ENCODE measurements at places on chromosomes 4 and X.
A peak's percentile ranks its signal among the peaks of the same experiment; 100 is the strongest.

GRCh38 chr4:163680386-163681098 is 186.1 kb downstream of the TMA16 start:
- DNase-seq = no peak

- no peak for DNase-seq
Observed at GRCh38 chr4:7981738-7982394, 42.2 kb upstream of the AFAP1 start.

DNA sequence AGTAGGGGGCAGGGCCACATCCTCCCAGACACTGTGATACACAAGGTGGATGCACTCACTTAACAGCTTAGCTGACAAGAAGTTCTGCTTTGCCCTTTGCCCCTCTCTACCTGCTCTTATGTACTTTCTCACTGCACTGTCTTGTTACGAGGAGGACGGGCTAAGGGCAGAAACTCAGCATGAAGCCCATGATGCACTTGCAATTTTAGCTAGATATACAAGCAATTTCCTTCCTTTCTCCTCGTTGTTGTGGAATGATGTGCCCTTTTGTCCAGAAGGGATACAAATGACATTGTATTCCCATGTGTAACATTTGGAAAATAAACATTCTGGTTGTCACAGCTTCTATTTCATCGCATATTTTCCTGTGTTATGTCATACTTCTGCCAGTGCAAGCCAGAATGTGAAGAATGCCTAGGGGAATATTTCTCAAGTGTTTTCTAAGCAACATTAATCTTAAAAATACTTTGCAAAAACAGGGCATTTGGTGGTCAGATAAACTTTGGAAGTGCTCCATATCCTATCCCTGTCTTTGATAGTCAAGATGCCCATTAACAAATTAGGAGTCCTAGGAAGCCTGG is 47.2 kb downstream of the MAOA start:
- no peak for DNase-seq

DNA sequence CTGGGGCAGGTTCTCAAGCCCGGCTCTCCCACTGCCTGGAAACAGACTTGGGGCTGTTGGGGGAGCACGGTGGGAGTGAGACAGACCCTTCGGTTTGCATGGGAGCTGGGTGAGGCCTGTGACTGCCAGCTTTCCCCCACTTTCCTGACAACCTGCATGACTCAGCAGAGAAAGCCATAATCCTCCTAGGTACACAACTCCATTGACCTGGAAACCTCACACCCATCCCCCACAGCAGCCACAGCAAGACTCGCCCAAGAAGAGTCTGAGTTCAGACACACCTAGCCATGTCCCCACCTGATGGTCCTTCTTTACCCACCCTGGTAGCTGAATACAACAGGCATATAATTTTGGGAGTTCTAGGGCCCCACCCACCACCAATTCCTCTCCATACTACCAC is 57.6 kb upstream of the UBQLN2 start:
- no peak for DNase-seq

DNA sequence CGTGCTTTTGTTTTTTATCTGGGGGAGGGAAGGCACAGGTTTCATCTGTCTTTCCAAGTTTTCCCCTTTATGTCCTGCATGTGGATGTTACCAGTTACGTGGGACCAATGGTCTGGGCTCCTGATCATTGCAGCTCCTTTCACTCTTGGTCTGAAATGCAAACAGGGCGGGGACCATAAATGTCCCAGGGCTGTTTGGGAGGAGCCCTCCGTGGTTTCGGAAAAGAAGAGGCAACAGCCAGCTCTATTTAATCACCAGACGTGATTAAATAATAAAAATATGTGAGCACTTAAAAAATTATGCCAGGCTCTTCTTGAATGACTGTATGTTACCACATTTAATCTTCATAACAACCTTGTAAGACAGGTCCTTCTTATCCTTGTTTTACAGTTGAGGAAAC is 30.8 kb upstream of the C1GALT1C1 start:
- no peak for DNase-seq

GRCh38 chr4:73312967-73313366 is 54.4 kb upstream of the ANKRD17 start:
- no peak for DNase-seq

- no peak for DNase-seq
Observed at GRCh38 chr4:158170691-158171561, 1.9 kb downstream of the GASK1B start.

DNA sequence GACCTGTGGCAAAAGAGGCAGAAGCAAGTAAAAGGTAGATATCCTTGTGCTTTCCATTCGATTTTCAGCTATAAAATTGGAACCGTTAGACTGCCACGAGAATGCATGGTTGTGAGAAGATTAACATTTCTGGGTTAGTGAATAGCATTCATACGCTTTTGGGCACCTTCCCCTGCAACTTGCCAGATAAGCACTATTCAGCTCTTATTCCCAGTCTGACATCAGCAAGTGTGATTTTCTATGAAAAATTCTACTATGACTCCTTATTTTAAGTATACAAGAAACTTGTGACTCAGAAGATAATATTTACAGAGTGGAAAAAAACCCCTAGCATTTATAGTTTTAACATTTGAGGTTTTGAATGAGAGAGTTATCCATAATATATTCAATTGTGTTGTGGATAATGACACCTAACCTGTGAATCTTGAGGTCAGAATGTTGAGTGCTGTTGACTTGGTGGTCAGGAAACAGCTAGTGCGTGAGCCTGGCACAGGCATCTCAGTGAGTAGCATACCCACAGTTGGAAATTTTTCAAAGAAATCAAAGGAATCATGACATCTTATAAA is 3.9 kb downstream of the FGB start:
- no peak for DNase-seq

- DNase-seq = no peak
Observed at GRCh38 chrX:152942077-152942442, 44.2 kb downstream of the ZNF185 start.

- no peak for DNase-seq
Observed at GRCh38 chr4:46586566-46586965, 196.6 kb upstream of the GABRA2 start.

- DNase-seq = no peak
Observed at GRCh38 chr4:115334736-115335411, 221.5 kb upstream of the NDST4 start.

DNA sequence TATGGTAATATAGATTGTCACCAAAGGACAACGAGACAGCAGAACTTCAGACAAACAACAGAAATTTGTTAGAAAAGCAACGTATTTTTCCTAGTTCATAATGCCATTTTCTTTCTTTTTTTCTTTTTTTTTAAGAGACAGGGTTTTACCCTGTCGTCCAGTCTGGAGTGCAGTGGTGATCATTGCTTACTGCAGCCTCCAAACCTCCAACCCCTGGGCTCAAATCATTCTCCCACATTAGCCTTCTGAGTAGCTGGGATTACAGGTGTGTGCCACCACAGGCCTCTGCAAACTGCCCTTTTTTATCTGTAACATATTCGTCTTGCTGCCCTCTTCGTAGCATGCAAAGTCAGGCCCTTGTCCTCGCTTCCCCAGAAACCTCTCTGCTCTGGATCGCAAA is 116.5 kb upstream of the PDLIM3 start:
- DNase-seq = no peak

GRCh38 chrX:3699821-3700381 is 13.5 kb downstream of the PRKX start:
- peak; percentile 27 for DNase-seq

- no peak for DNase-seq
Observed at GRCh38 chr4:95290702-95291101, 258.1 kb downstream of the UNC5C start.

GRCh38 chr4:119559044-119559647 is 69.5 kb downstream of the PDE5A start:
- DNase-seq = peak; percentile 36

- DNase-seq = no peak
Observed at GRCh38 chr4:181792641-181793040, 450.6 kb upstream of the TENM3 start.

DNA sequence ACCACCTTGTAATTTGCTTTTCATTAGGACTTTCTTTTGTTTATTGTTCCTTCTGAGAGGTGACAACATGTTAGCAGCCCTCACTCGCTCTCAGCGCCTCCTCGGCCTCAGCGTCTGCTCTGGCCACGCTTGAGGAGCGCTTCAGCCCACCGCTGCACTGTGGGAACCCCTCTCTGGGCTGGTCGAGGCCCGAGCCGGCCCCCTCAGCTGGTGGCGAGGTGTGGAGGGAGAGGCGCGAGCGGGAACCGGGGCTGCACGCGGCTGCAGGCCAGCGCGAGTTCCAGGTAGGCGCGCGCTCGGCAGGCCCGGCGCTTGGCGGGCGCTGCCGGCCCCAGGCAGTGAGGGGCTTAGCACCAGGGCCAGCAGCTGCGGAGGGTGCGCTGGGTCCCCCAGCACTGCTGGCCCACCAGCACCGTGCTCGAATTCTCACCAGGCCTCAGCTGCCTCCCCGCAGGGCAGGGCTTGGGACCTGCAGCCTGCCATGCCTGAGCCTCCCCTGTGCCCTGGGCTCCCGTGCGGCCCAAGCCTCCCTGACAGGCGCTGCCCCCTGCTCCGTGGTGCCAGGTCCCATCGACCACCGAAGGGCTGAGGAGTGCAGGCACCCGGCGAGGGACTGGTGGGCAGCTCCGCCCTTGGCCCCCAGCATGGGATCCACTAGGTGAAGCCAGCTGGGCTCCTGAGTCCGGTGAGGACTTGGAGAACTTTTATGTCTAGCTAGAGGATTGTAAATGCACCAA is 9.2 kb upstream of the AP1AR start:
- no peak for DNase-seq

- peak; percentile 45 for DNase-seq
Observed at GRCh38 chr4:118905566-118905965, 16.9 kb downstream of the SYNPO2 start.

DNA sequence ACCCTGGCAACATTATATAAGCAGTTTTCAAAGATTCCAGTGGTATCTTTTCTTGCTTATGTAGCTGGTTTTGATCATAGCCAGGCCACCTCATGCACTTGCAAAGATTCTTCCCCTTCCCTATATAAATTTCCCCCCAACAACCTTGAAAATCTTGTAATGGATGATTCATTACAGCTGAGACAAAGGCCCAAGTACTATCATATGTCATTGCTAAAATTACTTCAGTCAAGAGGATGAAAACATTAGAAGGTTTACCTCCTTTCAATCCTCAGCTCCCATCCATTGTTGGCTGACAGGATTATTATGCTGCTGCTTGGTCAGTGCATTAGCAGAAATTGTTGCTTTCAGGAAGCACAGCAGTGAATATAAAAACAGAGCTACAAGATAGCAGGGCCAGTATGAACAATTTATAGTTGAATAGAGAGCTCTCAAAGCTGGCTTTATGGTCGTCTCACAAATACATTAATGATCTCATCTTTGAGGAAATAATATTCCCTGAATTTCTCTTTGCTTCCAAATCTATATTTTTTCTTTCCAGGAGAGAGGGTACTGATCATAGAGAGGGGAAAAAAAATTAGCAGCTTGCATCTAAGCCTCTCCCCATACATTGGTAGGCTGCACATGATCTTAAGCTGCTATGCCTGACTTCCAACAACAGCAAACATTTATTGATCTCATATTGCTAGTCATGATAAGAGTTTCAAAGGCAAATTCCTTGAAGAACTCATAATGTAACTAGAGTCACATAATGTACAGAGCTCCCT is 7.7 kb upstream of the ARHGEF38 start:
- DNase-seq = no peak

DNA sequence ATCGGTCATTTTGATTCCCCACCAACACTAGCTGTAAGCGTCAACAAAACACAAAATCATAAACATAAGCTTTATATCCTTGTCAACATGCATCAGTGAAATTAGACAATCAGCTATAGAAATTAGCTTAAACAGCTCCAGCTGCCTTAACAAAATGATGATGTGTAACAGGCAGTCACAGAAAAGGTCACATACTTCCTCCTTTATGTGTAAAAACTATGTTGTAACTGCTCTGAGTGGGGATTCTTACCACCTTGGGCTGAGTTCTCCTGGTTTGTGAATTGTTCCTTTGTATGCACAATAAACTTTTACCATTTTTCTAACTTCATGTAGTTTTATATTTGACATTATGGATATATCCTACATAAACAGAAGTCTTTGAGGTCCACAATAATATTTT is 73.9 kb upstream of the MAP9 start:
- no peak for DNase-seq

Data from cardiac muscle cell (in vitro differentiated cells and primary cell).